ENCODE measurements at places on chromosomes 4 and X.

- DNase-seq, result peak; percentile 66
Observed at GRCh38 chr4:154958621-154959358, 177.7 kb downstream of the RBM46 start.

- DNase-seq, result no peak
Observed at GRCh38 chr4:182404376-182404775, 161.2 kb downstream of the TENM3 start.

GRCh38 chrX:97060020-97060419 lies 176.3 kb downstream of the RPA4 start:
- no peak for DNase-seq

- DNase-seq, result peak; percentile 58
Observed at GRCh38 chr4:915595-915994, 16.5 kb downstream of the GAK start.

DNA sequence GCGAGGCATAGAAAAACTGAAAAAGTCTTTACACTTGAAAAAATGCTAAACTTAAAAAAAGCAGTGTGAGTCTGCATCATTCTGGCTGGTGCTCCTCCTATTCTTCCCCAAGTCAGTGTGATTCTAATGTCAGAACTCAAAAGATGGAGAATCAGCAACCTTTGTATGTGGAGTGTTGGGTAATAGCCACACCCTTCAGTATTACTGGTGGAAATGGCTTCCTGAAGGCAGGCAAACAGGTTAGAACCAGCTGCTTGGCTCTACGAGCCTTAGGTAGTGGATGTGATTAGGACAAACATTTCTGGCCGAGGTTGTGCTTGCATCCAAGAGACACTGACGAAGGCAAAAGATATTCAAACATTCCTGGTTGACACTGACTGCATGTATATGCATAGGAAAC lies 353.4 kb upstream of the TACR3 start:
- no peak for DNase-seq

Data from fibroblast of mammary gland (primary cell).